H1 (cell line): ENCODE measurements at places on chromosomes 6 and 20.

DNA sequence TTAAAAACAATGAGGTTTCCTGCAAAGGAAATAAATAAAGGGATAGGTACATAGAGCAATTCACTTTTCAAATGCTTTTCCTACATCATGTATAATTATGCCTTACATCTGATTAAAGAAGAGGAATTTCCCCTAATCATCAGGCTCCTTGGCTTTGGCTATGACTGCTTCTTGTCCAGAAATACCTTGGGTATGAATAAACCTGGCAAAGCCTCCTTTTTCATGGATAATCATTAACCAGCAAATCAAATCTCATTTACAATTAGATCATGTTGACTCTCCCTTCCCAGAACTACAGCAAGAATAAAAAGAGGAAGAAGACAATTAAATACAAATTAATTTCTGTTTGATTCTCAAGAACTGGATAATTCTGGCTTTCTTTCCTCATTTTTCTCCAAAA lies 58.0 kb upstream of the CD2AP start:
- H3K27ac ChIP-seq: no peak overlapping the region
- H3K36me3 ChIP-seq: no peaks in the 10 kb centered on the region
- no peaks in the 10 kb centered on the region for H3K27me3 ChIP-seq

- H3K36me3 ChIP-seq: no peaks in the 10 kb centered on the region
- no peak overlapping the region for H3K27ac ChIP-seq
- no peak overlapping the region for H3K4me3 ChIP-seq
- DNase-seq: no peak
- H3K27me3 ChIP-seq: no peaks in the 10 kb centered on the region
- H3K4me1 ChIP-seq: peaks cover 40% of the 10 kb centered on the region
Measured at GRCh38 chr20:41142245-41142644, 4.9 kb downstream of the PLCG1 start.

DNA sequence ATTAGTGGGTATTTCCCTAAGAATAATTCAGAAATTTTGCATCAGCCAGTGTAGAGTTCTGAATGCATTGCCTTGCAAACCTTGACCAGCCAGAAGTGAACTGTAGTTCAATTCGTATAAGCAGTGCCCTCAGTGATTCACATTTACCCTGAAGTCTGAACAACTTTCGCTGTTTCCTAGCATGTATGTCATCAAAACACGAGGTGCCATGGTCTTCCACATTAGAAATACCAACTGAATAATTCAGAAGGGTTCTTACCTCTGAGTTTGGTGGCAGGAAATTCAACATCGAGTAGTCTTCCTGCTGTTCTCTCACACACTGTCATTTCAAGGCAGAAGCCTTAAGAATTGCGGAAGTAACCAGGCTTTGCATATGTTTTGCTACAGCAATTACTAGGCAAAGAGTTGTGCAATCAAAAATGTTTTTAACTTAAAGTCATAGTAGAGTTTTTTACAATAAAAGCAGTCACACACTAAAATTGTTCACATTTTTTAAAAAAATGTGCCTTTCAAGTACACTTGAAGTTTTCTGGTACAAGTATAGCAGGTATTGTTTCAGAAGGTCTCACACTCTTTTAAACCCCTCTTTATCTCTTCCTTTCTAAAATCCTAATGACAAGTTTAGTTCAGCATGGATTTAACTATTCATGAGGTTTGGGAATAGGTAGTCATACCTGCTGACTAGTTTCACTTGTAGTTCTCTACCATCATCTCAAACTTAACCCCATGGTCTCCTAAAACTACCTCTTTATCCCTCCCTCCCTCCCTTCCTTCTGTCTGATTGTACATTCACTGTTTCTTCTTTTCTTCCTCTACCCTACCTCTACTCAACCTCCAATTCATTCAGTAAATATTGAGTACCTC lies 118.3 kb downstream of the STXBP5 start:
- H3K4me1 ChIP-seq: no peaks in the 10 kb centered on the region
- no peak for DNase-seq
- no peaks in the 10 kb centered on the region for H3K27me3 ChIP-seq
- H3K36me3 ChIP-seq: no peaks in the 10 kb centered on the region; the same call in 1 of the 2 replicates

DNA sequence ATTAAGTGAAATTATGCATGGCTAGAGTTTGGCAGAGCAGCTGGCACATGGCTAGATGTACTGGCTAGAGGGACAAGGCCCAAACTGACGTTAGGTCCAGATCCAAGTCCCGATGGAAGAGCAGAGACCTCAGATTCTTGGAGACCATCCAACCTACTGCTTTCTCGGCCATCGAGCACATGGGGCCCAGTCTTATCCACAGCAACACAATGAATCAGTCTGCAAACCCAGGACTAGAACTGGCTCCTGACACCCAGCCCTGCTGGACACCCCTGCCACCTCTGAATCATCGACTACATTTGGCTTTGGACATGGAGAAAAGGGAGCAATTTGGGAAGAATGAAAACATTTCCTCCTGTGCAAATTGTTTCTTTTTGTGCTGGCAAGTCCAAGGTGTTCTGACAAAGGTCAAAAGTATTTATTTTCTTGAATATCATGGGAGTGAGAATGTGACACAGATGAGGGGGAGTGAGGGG lies 23.9 kb upstream of the YWHAB start:
- H3K36me3 ChIP-seq: no peaks in the 10 kb centered on the region
- H3K27me3 ChIP-seq: no peaks in the 10 kb centered on the region
- H3K4me1 ChIP-seq: no peaks in the 10 kb centered on the region
- no peak overlapping the region for H3K4me3 ChIP-seq
- H3K27ac ChIP-seq: no peak overlapping the region
- no peak for DNase-seq
